Cardiac fibroblast (primary cell): ENCODE measurements at places on chromosomes 13 and 19.

- DNase-seq, result no peak
Measured at GRCh38 chr13:46202188-46202795, 9.4 kb upstream of the LRRC63 start.

- no peak for DNase-seq
Measured at GRCh38 chr13:45950386-45951000, 98.9 kb upstream of the SIAH3 start.

DNA sequence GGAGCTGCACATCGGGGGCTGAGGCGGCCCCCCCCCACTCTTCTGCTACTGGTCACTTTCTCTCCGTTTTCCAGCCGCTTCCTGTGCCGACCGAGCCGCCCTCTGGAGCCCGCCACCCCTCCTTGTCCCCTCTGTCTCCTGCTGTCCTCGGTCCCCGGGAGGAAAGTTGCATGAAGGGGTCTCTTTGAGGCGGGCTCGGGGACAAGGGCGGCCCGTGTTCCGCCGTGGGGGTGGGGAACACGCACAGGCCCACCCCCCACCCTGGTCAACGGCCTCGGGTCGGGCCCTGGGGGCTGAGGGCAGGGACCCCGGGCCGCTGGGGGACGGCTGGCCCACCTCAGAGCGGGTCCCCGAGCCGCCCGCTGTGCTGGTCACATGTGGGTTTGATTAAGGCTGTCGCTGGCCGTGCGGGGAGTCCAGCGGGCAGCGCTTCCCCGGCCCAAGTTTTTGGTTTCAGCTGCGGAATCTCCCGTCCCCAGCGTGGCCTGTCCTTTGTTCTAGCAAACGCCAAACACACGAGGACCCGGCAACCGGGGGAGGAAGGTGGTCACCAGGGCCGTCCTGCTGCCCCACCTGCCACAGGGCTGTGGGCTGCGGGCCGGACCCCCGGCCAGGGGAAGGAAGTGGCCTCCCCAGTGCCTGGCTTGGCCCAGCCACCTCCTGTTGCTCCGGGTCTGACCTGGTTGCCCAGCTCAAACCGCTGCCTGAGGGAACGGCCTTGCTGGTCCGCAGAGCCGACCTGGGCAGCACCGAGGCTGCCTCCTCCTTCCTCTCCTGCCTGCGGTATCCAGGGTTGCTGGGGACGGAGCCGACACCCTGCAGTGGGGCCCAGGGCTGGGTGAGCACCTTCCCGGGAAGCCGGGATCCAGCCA is 1.9 kb downstream of the EFNA2 start:
- no peak for DNase-seq

- no peak for DNase-seq
Measured at GRCh38 chr19:30017172-30017571, 75.1 kb downstream of the URI1 start.

DNA sequence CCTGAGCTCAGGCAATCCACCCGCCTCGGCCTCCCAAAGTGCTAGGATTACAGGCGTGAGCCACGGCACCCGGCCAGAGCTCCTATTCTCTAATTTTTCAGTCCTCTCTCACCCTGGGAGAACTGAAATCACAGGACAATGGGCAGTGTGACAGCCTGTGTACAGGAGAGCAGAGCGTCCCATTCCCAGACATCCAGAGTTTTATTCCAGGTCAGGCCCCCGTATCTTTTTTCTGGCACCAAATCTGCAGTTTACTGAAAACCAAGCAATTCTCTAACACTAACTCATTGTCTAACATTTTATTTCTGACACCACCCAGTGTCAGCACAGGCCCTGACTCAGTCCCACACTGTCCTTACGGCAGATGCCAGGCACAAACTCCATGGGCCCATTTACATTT is 6.7 kb downstream of the ZNF708 start:
- DNase-seq, result peak; percentile 68

- DNase-seq, result peak; percentile 50
Measured at GRCh38 chr13:110713981-110714796, 689 bp downstream of the ING1 start.

DNA sequence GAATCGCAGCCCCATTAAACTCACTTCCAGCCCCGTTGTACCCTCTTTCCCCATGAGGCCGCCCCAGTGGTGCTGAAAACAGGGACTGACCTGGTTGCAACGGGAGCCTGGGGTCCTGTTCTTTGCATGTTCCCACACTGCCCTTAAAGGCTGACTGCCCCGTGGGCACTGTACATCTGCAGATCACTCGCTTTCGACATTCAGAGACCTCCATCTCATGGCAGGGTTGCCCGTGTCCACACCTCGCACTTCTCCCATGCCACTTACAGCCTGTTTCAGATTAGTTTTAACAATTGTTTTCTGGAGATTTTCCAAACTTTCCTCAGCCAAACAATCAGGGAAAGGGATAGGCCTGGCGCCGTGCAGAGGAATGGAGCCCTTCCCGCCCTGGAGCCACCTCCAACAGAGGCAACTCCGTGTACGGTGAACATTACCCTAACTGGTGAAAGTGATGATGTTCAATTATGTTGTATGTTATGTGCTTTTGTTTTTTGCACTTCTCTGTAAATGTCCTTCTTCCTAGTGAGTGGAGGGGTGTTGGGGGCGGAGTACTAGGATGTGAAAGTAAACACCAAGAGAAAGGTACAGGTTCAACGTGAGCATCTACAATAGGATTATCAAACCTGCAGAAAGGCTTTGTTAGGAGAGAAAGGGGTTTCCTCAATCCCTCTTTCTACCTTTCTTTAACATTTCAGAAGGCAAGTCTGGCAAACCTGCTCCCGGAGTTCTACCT is 262.8 kb downstream of the FOXO1 start:
- no peak for DNase-seq

- no peak for DNase-seq
Measured at GRCh38 chr13:71869274-71869673, 2.3 kb upstream of the DACH1 start.

GRCh38 chr19:5690955-5691821 is 1.1 kb downstream of the RPL36 start:
- DNase-seq, result peak; percentile 61

DNA sequence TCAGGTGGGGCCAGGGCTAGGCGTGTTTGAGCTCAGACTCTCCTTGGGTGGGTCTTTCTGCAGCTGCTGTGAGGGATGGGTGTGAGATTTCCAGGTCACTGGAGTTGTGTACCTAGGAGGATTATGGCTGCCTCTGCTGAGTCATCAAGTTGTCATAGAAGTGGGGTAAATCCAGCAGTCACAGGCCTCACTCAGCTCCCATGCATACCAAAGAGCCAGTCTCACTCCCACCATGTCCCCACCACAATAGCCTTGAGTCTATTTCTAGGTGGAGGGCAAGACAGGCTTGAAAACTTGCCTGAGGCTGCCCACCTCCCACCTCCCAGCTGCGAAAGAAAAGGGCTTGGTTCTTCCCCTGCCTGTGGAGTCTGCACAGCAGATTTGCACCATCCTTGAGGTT is 194.0 kb upstream of the PCDH17 start:
- no peak for DNase-seq

DNA sequence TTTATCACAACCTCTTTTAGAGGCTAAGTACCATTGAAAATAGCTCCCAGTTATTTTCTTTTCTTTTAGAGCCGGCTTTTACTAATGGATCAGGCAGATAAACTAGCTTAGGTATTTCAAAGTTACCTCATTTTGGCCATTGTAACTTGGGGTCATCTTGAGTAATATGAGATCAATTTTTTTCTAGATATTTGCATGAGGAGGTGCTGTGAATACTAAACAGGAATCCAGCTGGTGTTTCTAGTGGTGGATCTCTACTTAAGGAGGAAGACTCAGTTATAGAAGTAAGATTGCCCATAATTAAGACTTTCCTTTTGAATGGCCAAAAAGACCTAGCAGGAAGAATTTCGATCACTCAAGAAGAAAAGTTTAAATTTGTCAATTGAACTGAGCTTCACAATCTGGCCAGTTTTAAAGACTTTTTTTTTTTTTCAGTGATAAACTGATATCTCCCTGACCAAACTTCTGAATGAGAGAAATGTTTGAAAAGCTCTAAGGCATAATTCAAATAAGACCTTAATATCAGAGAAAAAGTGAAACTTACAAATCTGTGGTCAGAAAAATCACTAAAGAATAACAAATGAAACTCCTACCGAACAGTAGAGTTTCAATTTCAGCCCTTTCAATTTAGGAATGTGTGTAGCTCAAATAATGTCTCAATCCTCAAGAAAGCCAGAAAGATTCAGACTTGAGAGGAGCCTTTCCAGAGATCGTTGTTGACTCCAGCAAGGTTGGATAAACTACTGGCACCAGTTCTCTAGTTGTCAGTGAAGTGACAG is 11.6 kb upstream of the NAA16 start:
- DNase-seq, result no peak

- no peak for DNase-seq
Measured at GRCh38 chr13:32147976-32148375, 116.4 kb downstream of the FRY start.

GRCh38 chr19:45646345-45646698 is 7.1 kb upstream of the EML2 start:
- no peak for DNase-seq

GRCh38 chr19:49589502-49589905 is 1.5 kb upstream of the PRR12 start:
- DNase-seq, result no peak

GRCh38 chr19:46133777-46134241 is 9.3 kb upstream of the IGFL3 start:
- DNase-seq, result no peak

DNA sequence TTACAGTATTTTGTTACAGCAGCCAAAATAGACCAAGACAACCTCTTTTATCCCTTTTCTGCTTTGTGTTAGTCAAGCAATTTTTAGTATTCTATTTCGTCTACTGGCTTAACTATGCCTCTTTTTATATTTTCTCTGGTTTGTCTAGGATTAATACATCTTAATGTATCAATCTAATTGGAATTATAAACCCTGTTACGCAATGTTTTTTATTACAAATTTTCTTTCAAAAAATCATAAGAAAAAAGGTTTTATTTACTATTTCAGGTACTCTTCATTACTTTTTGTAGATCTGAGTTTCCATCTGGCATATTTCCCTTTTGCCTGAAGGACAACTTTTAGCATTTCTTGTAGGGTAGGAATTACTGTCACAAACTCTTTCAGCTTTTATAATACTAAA is 275.3 kb downstream of the DIAPH3 start:
- DNase-seq, result no peak

DNA sequence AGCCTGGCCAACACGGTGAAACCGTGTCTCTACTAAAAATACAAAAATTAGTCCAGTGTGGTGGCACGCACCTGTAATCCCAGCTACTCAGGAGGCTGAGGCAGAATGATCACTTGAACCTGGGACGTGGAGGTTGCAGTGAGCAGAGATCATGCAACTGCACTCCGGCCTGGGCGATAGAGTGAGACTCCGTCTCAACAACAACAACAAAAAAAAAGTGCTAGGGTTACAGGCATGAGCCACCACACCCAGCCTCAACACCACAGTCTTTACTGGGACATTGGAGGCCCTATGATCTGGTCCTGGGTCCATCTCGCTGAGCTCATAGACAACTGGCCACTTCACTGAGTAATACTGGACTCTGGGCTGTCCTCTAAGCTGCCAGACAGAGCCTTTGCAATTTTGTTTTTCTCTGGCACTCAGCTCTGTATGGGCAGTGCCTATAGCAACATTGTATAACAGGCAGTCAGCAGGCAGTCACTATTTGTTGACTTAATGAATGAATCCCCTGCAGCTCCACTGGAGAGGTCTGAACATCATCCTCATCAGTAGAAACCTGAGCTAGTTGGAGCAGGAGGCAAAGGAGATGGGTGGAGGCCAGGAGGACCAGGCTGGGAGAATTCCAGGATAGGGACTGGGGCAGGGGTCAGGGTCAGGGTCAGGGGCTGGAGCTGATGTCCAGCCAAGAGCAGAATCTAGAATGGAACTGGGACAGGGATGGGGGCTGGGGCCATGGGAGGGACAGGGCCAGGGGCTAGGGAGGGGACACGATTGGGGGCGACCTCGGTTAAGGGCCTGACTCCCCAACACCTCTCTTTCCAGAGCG is 8.1 kb downstream of the BLOC1S3 start:
- DNase-seq, result no peak

- DNase-seq, result peak; percentile 38
Measured at GRCh38 chr13:23427881-23428528, 5.5 kb downstream of the SACS start.

GRCh38 chr19:12639901-12640613 is 26.5 kb downstream of the MAN2B1 start:
- peak; percentile 85 for DNase-seq

GRCh38 chr13:69423844-69424243 is 683.8 kb upstream of the ATXN8OS start:
- no peak for DNase-seq

DNA sequence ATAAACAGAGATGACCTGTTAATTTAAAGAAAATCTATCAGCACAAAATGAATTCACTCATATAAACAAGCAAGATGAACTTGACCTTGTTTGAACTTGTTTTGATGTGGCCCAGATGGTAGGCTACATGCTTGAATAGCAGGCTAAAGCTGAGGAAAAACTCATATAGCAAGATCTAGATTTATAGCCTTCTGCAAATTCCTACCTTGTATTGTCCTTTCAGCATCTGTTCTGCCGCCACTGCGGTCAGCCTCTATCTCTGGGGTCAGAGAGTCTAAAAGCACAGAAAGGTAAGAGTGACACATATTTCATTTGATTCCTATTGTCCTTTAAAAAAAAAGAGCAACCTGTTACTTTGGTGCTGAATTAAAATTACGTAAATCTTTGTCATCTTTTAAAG is 392.1 kb downstream of the DACH1 start:
- no peak for DNase-seq

DNA sequence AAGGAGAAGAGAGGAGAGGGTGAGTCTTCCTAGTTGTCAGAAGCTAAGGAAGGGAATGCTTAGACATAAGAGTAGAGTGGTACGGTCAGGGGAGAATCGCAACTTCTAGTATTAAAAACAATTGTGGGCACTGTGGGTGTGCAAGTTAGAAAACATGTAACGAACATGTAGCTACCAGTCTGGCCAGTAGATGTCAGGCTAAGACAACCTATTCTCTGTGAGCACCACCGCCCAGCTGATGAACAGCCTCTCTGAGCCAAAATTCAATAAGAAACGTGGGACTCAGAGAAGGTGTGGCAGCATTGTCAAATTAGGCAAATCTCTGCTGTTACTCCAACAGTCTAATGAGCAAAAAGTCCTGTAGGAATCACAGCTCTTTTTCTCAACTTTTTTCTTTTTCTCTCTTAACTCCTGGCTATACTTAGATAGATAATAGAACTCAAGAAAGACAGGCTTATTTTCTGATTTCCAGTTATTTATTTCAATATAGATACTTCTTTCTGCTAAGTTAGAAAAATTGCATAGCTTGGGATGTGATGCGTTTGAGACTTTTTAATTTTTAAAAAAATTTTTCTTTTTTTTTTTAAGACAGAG is 186.2 kb downstream of the USP12 start:
- peak; percentile 89 for DNase-seq

DNA sequence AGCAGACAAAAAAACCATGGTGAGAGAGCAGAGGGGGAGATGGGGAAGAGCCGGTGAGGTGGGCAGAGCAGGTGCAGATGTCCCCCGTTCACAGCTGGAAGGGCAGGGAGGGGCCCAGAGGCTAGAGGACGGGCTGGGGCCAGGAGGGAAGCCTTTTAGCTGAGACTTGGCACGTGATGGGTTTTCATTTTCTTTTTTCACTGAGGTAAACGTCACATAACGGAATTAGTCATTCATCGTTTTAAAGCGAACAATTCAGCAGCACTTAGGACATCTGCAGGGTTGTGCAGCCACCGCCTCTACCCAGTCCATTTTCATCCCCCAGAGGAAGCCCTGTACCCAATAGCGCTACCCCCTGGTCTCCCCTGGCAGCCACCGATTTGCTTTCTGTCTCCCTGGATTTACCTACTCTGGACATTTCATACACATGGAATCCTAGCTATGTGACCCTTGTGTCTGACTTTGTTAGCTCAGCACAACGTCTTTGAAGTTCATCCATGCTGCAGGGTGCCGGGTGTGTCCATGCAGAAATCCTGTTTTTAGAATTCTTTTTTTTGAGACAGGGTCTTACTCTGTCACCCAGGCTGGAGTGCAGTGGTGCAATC is 16.0 kb upstream of the EMC10 start:
- peak; percentile 56 for DNase-seq
